ENCODE measurements at places on chromosomes 5 and 9.
A peak's percentile ranks its signal among the peaks of the same experiment; 100 is the strongest.

GRCh38 chr9:121373011-121373729 is 3.1 kb upstream of the STOM start:
- no peak for DNase-seq

- no peak for DNase-seq
These were observed 50.6 kb downstream of the LRRTM2 start for GRCh38 chr5:138824516-138824915.

- DNase-seq: no peak
These were observed 263.8 kb upstream of the TLE4 start for GRCh38 chr9:79308012-79308411.

- no peak for DNase-seq
These were observed 42.9 kb downstream of the FAF2 start for GRCh38 chr5:176491101-176491502.

DNA sequence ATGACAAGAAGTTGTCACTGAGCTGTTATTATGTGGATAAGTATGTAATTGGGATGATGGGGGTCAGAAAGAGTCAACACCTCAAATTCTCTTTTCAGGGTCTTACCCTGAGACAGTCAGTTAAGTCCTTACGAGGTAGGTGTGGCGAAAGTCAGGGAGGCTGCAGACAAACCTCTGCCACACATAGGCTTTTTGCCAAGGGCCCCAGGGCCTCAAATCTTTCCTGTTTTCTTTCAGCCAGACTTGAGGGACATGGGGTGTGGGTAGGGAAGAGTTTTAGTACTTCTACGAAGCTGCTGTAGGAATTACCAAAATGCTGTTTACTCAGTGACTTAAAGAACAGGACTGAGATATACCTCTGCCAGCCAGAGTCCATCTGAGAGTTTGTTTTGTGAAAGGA is 13.8 kb downstream of the OR2S2 start:
- DNase-seq: no peak

- no peak for DNase-seq
These were observed 113.8 kb downstream of the ANKRD18B start for GRCh38 chr9:33637881-33638280.

- DNase-seq: peak; percentile 0
These were observed 408.5 kb upstream of the GRAMD2B start for GRCh38 chr5:126014676-126015075.

DNA sequence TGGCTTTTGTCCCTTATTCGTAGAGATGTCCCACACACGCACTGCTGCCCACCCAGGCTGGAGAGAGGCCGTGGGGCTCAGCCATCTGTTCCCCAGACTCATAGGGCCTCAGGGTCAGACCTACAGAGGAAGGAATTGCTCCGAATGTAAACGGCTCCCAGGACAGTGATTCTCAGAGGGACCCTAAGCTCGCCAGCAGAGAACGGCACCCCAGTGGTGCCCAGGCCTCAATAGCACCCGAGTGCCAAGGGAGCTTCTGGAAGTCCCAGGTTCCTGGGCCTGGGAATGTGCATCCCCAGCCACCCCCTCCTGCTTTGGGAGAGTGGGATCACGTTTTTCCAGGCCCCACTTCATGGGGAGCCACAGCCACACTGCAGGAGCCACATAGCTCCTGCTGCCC is 32.9 kb upstream of the CNOT6 start:
- DNase-seq: no peak

DNA sequence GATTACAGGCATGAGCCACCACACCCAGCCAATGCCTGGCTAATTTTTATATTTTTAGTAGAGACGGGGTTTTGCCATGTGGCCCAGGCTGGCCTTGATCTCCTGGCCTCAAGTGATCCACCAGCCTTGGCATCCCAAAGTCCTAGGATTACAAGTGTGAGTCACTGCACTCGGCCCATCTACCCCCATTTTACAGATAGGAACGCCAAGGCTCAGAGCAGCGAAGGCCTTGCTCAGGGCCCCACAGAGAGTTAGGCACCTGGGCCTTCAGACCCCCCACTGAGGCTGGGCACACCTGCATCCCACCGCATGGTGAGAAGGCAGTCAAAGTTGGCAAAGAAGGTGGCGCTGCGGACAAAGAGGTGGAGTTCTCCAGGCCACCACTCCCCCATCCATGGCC is 143.1 kb downstream of the GAPVD1 start:
- DNase-seq: no peak

GRCh38 chr5:17196697-17197096 is 20.7 kb upstream of the BASP1 start:
- DNase-seq: no peak

DNA sequence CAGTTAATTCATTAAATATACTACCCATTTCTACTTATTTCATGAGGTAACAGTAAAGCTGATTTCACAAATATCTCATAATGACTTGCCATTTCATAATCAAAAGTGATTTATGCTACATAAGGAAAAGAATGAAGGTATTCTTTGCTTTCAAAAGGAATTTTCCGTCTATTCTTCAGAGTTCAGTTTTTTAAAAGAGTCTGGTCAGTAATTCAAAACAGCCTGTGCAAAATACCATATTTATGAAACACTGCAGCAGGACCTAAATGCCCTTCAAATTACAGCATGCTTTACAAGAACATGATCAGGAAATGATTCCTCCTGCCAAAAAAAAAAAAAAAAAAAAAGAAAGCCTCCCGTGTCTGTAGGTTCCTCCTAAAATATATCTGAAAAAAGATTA is 154.7 kb downstream of the KIAA0825 start:
- DNase-seq: no peak

DNA sequence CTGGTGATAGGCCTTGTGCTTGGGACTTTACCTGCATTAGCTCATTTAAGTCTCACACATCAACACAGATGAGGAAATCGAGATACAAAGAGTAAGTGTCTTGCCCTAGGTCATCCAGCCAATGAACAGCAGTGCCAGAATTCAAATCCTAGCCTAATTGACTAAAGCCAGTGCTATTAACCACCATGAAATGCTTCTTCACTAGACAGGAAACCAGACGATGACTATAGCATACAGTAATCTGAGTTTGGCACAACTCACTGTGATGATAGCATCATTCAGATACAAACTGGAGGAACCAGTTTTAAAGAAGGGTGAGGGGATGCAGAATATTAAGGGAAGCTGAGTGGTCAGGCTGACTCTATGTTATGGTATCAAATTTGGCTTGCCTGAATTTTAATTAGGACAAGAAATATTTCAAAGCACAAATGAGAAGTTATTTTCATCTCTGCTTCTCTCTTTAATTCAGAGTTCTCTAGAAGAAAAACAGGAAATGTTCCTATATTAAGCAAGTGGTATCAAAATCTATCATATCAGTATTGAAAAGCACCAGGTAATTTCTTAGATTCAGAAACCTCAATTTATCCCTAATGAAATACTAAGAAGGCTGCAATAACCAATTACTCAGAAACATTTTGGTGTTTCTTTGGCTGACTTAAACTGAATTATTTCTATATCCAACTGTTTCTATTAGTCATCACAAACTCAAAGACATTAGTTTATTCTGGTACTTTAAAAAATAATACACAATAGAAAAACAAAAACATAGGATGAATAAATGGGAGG is 147.0 kb upstream of the RASA1 start:
- DNase-seq: no peak

- DNase-seq: no peak
These were observed 16.6 kb upstream of the UNC5A start for GRCh38 chr5:176793736-176794135.

- no peak for DNase-seq
These were observed 423.5 kb upstream of the RIOK2 start for GRCh38 chr5:97606531-97606930.

- DNase-seq: no peak
These were observed 379.4 kb downstream of the SEMA5A start for GRCh38 chr5:9166202-9167112.

- no peak for DNase-seq
These were observed 22.7 kb upstream of the QSOX2 start for GRCh38 chr9:136268318-136268717.

GRCh38 chr5:6734781-6735180 is 21.5 kb downstream of the TENT4A start:
- no peak for DNase-seq

DNA sequence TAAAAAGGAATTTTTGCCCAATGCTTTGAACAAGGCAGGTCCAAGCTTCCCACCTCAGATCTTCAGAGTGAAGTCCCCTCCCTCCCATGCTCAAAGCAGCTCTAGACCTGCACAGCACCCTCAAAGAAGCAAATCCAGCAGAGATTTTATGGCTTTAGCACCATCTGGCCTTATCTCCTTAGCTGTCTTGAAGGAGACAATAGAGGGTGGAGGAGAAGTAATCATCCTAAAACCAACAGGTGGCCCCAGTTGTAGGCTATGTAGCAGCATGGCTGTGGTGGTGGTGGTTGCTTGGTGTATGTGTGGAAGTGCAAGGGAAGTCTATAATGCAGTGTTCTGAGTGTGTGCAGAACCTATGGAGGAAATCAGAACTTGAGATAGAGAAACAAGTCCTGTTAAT is 140.1 kb downstream of the GRIA1 start:
- DNase-seq: no peak

DNA sequence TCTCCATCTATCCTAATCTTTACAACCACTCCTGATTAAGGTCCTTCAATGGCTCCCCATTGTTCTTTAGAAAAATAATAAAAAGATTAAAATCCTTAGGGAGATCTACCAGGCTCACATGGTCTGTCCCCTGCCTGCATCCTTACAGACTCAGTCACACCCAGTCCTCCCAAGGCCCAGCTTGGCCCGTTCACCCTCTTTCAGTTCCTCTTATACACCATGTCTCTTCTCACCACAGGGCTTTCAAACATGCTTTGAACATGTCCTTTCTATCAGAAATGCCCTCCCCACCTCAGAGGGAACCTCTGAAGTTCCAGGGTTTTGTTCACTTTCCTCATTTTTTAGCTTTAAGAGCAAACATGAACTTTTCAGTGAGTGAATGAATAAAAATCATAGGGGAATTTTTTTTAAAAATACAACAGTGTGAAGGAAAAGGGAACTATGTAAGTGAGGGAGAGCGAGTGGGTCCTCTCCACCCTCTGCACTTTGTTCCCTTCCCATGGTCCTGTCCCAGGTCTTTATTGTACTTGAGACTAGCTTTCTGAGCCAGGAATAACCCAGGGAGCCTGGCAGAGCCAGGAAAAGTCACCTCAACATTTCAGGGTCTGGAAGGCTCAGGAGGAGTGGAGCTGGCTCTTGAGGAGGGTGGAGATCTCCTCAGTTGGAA is 55.3 kb downstream of the TRPC7 start:
- DNase-seq: no peak

DNA sequence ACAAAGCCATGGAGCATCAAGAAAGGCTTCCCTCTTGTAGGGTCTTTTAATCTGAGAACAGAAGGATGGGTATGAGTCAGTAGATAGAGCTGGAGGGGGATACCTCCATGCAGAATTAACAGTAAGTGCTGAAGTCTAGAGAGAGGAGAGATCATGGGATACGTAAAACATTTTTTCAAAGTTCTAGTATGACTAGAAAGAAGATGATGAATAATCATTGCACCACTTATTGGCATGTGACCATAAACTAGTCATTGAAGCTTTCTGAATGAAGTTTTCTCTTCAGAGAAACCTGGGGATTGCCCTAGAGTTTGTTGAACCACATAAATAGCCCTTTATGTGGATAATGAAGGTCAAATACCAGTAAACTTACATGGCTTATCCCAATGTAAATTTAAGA is 48.6 kb upstream of the PTPRD start:
- no peak for DNase-seq

DNA sequence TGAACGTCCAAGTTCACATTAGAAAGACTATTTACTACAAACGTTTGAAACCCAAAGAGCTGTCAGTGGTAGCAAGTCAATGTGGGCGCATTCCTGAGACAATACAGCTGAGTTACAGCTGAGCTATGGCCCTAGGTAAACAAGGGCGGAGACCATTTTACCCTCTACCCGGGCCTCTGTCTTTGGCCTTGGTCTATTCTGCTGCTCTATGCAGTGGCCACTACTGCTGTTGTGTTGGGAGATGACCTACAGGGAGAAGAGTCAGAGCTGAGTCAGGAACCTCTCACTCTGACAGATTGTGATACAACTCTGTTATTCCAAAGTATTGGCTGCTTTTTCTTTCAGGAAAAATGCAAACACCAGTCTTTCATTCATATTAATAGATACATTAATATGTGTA is 700.6 kb downstream of the SEMA5A start:
- DNase-seq: no peak

GRCh38 chr5:67272453-67273130 is 76.0 kb upstream of the CD180 start:
- no peak for DNase-seq

- DNase-seq: no peak
These were observed 20.4 kb upstream of the EXOC3 start for GRCh38 chr5:422323-423232.
